NCI-H2171 treated with DMSO at 0.1 percent for 48 hours (cell line): ENCODE measurements at places on chromosomes 3 and 15.

DNA sequence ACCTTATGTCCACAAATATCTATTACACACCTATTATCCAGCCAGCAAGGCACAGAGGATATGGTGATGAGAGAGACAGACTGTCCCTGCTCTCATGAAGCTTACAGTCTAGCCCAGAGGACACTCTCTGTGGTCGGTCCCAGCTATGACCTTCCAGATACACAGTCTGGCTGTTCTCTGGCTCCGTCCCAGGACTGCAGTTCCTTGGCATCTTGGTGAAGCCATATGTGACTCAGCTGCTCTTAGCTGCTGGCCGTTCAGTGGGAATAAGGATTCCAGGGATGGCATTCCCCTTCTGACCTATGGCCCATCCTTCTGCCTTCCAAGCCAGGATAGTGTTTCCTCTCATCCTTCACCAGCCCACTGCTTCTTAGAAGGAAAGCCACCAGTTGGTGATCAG, 30.8 kb downstream of the MEX3B start:
- DNase-seq: no peak

- no peak for DNase-seq
Observed at GRCh38 chr3:192482391-192482790, 244.9 kb downstream of the FGF12 start.

- DNase-seq: no peak
Observed at GRCh38 chr3:191473661-191474198, 12.8 kb downstream of the PYDC2 start.

DNA sequence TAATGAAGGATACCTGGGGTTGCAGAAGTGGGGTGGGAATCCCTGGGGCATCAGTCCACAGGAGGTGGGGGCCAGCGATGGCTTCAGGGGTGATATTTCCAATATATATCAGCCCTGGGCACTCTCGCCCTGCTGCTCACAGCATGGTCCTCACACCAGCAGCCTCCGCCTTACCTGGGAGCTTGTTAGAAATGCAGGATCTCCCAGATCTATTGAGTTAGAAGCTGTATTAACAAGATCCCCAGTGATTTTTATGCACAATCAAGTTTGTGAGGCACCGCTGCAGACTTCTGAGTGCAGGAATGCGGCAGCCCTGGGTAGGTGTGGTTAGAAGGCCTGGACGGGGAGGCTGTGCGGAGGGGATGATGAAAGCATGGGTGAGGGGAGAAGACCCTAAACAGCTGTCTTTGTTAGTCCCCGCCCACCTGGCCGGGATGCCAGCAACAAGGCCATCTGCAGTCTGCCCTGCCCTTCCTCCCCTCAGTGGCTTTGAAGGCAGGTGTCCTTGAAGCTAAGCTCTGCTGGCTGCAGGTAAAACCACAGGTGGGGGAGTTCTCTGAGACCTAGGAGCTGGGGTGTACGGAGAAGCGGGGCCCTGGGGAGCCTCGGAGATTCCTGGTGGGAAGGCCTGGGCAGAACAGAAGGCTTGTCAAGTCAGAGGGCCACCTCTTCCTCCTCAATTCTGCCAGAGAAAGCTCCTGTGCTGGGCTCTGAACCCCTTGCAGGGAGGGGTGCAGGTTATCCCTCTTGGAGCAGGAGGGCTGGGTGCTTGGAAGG, 11.4 kb downstream of the FAM107A start:
- DNase-seq: no peak

- no peak for DNase-seq
Observed at GRCh38 chr15:74511583-74511982, 29.4 kb upstream of the ARID3B start.

- no peak for DNase-seq
Observed at GRCh38 chr15:39584662-39585388, 3.9 kb downstream of the THBS1 start.
